Cardiac ventricle fibroblast (primary cell): ENCODE measurements at places on chromosomes 5 and 9. TPM values are rescaled to one million over a fixed set of nuclear protein-coding genes. Genes with fewer than 3 reads are reported as not detected.

Gene SUSD3
- 1.9 and 2.1 TPM in 2 replicates for total RNA-seq

Gene STK32A
- 3.5 and 5.0 TPM in 2 replicates for total RNA-seq

Gene WHRN
- 1.5 and 2.9 TPM in 2 replicates for total RNA-seq

Gene CEL
- 0.10 and 0.50 TPM in 2 replicates for total RNA-seq

Gene ERMP1
- total RNA-seq: 7.4 and 8.1 TPM in 2 replicates

Gene ACER2
- total RNA-seq: 9.5 and 10.5 TPM in 2 replicates

Gene KCNV2
- total RNA-seq: not detected in 2 replicates

Gene MSX2
- 4.4 and 7.0 TPM in 2 replicates for total RNA-seq

Gene ANKRD18A
- not detected in 2 replicates for total RNA-seq

Gene ZNF879
- total RNA-seq: 1.2 and 1.4 TPM in 2 replicates

Gene TRPM3
- total RNA-seq: 0.75 and 2.4 TPM in 2 replicates

Gene LOX
- total RNA-seq: 147 and 151 TPM in 2 replicates

Gene CFAP90
- total RNA-seq: 0.37 TPM in 1 of 2 replicates, not detected in the other

Gene SLC34A1
- not detected in 2 replicates for total RNA-seq

Gene GADD45G
- total RNA-seq: 0.64 and 1.6 TPM in 2 replicates

Gene TCOF1
- total RNA-seq: 13.9 and 17.6 TPM in 2 replicates

Gene DCTN3
- total RNA-seq: 57.8 and 71.7 TPM in 2 replicates

Gene PCAT7
- not detected in 2 replicates for total RNA-seq

Gene HTR1A
- total RNA-seq: not detected in 2 replicates

Gene DNAH5
- total RNA-seq: 0.05 and 0.12 TPM in 2 replicates

Gene SLC45A2
- total RNA-seq: not detected in 2 replicates

Gene SLC6A7
- not detected in 2 replicates for total RNA-seq

Gene INSL6
- total RNA-seq: not detected in 2 replicates

Gene HAPLN1
- total RNA-seq: 0.34 and 1.4 TPM in 2 replicates

Gene ROPN1L
- 0.54 TPM in 1 of 2 replicates, not detected in the other for total RNA-seq

Gene RAB3C
- total RNA-seq: not detected in 2 replicates

Gene SLC46A2
- total RNA-seq: not detected in 2 replicates

Gene EGFLAM
- 1.6 and 4.8 TPM in 2 replicates for total RNA-seq

Gene PLGRKT
- 7.9 and 12.7 TPM in 2 replicates for total RNA-seq

Gene G3BP1
- total RNA-seq: 75.3 and 81.4 TPM in 2 replicates

Gene JAKMIP2
- total RNA-seq: 0.05 and 0.25 TPM in 2 replicates

Gene ARHGEF39
- 0.19 and 0.34 TPM in 2 replicates for total RNA-seq

Gene BSPRY
- total RNA-seq: not detected in 2 replicates

Gene KCNMB1
- total RNA-seq: not detected in 2 replicates

Gene PCDHB14
- total RNA-seq: 1.2 and 2.5 TPM in 2 replicates

Gene CDC14B
- total RNA-seq: 8.0 and 8.9 TPM in 2 replicates

Gene STPG3
- not detected in 2 replicates for total RNA-seq

Gene SPINK7
- not detected in 2 replicates for total RNA-seq

Gene CDX1
- total RNA-seq: not detected in 2 replicates

Gene IL7R
- 0.06 TPM in 1 of 2 replicates, not detected in the other for total RNA-seq

Gene ADRB2
- total RNA-seq: not detected in 2 replicates

Gene RXRA
- 42.4 and 45.2 TPM in 2 replicates for total RNA-seq

Gene RAD50
- 17.7 and 30.0 TPM in 2 replicates for total RNA-seq

Gene TRUB2
- 10.2 and 11.3 TPM in 2 replicates for total RNA-seq

Gene CHSY3
- total RNA-seq: 4.5 and 6.3 TPM in 2 replicates

Gene ELOVL7
- 0.12 TPM in 1 of 2 replicates, not detected in the other for total RNA-seq

Gene TAF11L5
- not detected in 2 replicates for total RNA-seq

Gene CCDC127
- total RNA-seq: 6.0 and 6.1 TPM in 2 replicates

Gene SAXO1
- 0.20 and 3.6 TPM in 2 replicates for total RNA-seq

Gene ENG
- total RNA-seq: 213 and 258 TPM in 2 replicates

Gene PCDHA9
- total RNA-seq: 0.05 TPM in 1 of 2 replicates, not detected in the other

Gene SLCO6A1
- total RNA-seq: not detected in 2 replicates

Gene PCDHB2
- total RNA-seq: 1.9 TPM in 2 replicates
